Stimulated activated CD8-positive, alpha-beta memory T cell treated with anti-CD3 and anti-CD28 coated beads, Interleukin-4, amount 100 ng/mL, for 1 hour (primary cell): ENCODE measurements at places on chromosomes 2 and 18.

- no peak for DNase-seq
Measured at GRCh38 chr2:172208791-172209325, 106.2 kb upstream of the DLX2 start.

- no peak for DNase-seq
Measured at GRCh38 chr2:23772684-23773083, 154.2 kb downstream of the ATAD2B start.

- DNase-seq, result peak; percentile 4
Measured at GRCh38 chr2:9556121-9556743, 602 bp upstream of the ADAM17 start.

- no peak for DNase-seq
Measured at GRCh38 chr2:85875350-85876050, 13.3 kb downstream of the ST3GAL5 start.

DNA sequence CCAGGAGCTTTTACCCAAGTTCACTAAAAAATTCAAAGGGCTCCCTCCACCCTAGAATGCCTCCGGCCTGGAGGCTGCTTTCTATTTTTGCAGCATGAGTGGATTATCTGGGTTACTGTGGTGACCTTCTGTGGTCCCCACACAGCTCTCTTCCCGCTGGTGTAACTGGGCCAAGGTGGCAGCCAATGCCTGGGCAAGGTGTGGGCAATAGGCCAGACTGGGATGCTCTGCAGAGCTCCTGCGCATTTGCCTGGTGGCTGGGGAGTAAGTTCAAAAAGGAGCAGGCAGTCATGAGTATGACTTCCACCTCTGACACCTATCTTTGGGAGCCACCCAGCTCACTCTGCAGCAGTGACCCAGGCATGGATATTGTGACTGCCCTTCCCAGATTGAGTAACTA lies 130.5 kb upstream of the SPRED2 start:
- no peak for DNase-seq

- DNase-seq, result no peak
Measured at GRCh38 chr2:201244829-201245228, 15.5 kb upstream of the CASP8 start.

GRCh38 chr2:157229572-157229971 lies 27.9 kb upstream of the GALNT5 start:
- no peak for DNase-seq

GRCh38 chr2:121634354-121635307 lies 14.6 kb downstream of the CLASP1 start:
- DNase-seq, result no peak

- DNase-seq, result no peak
Measured at GRCh38 chr2:32553829-32554432, 73.9 kb upstream of the TTC27 start.

DNA sequence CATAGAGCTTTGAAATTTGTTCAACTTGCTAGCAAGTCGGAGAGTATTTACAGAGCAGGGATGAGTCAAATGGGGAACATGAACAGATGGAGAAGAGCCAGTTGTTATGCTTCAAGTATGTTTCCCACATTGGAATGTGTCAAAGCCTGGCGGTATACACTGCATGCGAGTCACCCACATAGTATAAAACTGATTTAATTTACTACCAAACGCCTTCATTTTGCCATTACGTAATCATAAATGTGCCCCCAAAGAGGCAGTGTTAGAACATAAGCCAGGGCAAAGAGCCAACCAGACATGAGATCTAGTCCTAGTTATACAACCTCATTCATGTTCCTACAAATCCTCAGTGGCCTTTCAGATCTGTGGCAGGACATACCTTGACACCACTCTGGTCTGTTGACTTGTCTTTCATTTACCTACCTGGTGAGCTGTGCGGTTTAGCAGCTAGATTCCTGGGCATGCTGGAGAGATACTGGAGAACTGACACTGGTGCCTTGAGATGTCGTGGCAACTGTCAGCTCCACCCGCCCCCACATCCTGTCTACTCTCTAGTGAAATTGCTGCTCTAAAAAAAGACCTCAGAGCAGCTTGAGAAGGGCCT lies 21.7 kb upstream of the NRP2 start:
- no peak for DNase-seq

GRCh38 chr2:65349863-65350262 lies 82.5 kb downstream of the SPRED2 start:
- no peak for DNase-seq

DNA sequence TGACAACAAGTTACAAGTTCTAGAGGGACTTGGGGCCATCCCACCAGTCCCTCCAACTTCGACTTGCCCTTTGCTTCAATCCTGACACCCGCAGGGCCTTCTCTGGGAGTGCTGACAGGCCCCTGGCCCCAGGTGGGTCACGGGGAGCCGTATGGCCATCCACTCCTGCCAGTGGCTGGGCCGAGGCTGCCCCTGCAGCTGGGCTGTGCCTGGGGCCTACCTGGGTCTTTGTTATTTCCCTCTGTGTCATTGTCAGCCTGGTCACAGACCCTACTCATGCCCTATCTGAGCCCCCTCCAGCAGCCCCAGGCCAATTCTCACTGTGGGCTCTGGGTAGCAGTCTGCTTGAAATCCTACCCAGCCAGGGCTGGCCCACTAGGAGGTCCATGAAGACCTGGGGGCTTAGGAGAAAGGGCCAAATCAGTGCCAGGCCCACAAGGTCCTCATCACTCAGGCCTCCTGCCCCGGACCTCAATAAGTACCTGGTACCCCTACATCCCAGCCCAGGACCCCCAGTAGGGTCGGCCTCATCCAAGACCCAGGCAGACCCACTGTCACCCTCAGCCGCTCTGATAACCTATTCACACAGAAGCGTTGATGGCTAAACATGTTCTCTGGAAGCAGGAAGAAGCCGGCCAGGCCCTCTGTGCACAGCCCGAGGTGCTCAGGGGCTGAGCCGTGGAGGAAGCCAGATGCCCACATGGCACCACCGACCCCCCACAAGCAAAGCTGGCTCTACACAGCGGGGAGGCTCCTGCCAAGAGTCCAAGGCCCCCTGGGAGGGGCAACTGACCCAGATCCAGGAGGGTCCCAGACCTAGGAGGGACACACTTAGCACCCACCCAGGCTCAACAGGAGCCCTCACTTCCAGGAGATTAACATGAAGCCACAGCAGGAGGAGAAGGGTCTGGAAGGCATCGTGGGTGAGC lies 57.7 kb downstream of the BIN1 start:
- DNase-seq, result no peak

DNA sequence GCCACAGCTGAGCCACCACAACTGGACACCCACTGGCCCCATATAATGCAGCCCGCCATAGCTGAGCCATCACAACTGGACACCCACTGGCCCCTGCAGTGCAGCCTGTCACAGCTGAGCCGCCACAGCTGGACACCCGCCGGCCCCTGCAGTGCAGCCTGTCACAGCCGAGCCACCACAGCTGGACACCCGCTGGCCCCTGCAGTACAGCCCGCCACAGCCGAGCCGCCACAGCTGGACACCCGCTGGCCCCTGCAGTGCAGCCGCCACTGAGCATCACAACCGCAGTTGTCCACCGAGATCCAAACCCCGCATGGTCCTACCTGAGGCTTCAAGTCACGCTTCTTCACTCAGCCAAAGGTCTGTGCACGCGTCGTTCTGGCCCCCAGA lies 134.2 kb downstream of the PXDN start:
- no peak for DNase-seq

DNA sequence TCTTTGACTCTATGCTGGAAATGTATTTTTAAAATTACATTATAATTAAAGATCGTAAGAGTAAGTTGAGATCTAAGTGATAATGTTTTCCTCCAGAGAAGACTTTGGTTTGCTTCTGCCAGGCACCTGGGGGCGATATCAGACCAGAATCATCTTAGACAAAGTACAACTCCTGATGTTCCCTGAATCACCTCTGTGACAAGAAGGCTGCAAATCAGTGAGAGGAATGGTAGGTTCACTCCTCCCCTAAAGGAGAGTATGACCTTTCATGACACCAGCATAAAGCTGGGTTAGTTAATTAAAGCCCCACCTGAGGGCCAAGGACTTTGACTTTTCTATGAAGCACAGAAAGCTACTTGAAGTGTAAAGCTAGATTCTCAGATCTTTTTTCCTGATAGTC lies 114.4 kb upstream of the DTNA start:
- DNase-seq, result no peak

GRCh38 chr18:13538630-13539029 lies 187.7 kb downstream of the FAM210A start:
- no peak for DNase-seq

GRCh38 chr2:209805351-209805750 lies 33.7 kb downstream of the UNC80 start:
- DNase-seq, result no peak

- DNase-seq, result no peak
Measured at GRCh38 chr18:36296650-36297416, 680 bp upstream of the FHOD3 start.

DNA sequence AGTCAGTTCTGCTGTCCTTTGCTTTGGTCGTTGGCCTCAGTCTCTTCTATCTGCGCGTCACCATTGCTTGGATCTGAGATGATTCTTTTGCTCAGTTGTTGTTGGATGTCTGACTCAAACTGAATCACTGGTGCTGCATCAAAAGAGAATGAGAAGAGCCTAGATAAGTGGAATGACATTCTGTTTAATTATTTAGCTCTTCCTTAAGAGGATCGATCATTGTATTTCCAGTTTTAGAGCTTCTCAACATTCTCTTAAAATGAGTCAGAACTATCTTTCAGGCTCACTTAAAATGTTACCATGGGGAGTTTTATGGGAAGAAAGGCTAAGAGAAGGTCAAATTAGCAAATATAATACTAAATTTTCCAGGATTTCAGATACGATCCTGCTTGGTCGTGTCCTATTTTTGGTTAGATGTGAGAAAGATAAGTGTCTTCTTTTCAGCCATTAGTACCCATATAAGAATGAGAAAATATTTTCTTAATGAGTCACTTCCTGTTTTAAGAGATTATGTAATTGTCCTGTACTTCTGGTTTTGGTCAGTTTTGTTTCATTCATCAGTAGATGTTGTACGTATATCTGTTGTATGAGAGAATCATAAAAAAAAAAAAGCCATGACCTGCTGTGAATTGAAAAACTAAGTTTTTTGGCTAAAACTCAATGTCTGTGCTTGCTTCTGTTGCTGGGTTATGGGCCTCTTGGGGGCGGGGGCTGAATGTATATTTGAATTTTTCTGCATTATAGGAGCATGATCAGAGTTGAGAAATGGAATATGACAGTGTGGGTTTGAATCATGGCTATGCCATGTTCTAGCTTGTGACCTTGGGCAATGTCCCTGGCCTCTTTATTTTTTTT lies 31.6 kb upstream of the CASP10 start:
- no peak for DNase-seq

GRCh38 chr2:86633155-86633651 lies 9.5 kb upstream of the RNF103 start:
- DNase-seq, result no peak

- DNase-seq, result no peak
Measured at GRCh38 chr2:142987044-142987443, 109.6 kb downstream of the KYNU start.

GRCh38 chr2:136118819-136119716 lies 1.1 kb upstream of the CXCR4 start:
- DNase-seq, result peak; percentile 79

GRCh38 chr2:172655091-172655837 lies 80.4 kb upstream of the RAPGEF4 start:
- DNase-seq, result no peak

GRCh38 chr2:37563375-37564015 lies 107.9 kb downstream of the CDC42EP3 start:
- DNase-seq, result no peak

- DNase-seq, result no peak
Measured at GRCh38 chr2:46657042-46657504, 177.7 kb downstream of the TMEM247 start.

DNA sequence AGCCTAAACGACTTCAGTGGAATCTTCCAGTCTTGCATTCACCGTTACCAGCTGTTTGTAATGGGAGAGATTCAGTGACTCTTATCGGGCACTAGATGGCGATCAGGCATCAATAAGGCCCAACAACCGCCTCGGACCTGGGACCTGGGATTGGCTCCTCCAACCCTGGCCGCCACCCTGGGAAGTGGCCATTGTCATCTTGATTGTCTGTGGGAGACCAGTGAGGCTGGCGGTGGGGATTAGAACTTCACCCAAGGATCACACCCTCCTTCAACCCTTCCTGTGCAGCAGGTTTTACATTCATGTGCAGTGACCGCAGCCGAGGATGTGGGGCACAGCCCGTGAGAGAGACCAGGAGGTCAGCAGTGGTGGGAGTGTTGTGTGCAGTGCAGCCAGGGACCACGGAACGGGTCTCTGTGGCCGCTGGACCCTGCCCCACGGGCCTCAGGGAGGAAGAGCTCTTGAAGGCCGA lies 85.3 kb downstream of the SPP2 start:
- DNase-seq, result peak; percentile 6

GRCh38 chr2:235678712-235679111 lies 184.9 kb downstream of the AGAP1 start:
- DNase-seq, result no peak

DNA sequence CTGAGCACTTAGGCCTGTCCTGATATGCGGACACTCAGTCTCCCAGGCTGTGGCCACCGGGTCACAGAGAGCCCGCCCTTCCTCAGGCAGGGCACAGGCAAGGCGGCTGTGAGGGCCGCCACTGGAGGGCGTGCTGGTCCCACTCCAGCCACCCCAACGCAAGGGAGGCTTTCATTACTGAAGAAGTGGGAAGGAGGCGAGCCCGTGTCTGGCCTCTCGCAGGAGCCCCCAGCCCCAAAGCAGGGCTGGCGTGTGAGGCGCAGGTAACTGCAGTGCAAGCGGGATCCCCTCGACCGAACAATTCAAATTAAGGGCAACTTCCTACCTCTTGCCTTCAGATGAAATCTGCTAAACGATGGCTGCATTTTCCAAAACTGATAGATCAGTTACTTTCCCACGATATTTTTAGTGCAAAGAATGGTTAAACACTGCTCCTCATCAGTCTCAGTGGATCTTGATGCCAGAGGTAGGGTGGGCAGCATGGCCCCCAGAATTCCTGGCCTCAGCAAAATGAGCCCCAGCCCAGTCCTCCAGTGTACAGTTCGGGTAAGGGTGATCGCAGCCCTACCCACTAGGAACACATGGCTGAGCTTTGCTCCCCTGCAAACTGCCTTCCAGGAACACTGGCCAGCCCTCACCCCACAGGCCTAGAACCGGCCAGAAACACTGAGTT lies 97.2 kb downstream of the SEPTIN10 start:
- no peak for DNase-seq

GRCh38 chr2:142965443-142965842 lies 88.0 kb downstream of the KYNU start:
- no peak for DNase-seq

GRCh38 chr2:88187038-88187676 lies 17.0 kb downstream of the THNSL2 start:
- no peak for DNase-seq

- no peak for DNase-seq
Measured at GRCh38 chr2:239475161-239476028, 74.6 kb upstream of the HDAC4 start.
